ENCODE measurements at places on chromosomes 4 and X.
A peak's percentile ranks its signal among the peaks of the same experiment; 100 is the strongest.

DNA sequence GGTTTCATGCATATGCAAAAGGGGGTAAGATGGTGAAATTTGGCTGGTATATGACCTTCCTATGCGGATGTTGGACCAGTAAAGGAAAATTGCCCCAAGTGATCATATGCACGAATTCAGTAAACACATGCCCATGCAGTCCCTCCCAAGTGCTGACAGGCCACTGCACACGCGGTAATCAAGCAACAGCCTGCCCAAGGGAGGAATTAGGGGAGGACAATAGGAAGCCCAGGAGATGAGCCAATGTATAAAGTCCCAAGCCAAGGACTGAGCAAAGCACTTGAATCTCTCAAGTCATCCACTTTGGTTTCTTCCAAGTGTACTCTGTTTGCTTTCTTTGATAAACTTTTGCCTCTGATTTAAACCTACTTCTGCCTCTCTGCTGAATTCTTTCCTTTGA is 21.1 kb downstream of the MAGEB16 start:
- H3K27me3 ChIP-seq, result no peaks in the 10 kb centered on the region
- no peak overlapping the region for H3K4me3 ChIP-seq
- DNase-seq, result no peak
- no peak overlapping the region for H3K27ac ChIP-seq

- H3K4me1 ChIP-seq, result peaks cover 2% of the 10 kb centered on the region
- no peak overlapping the region for H3K27ac ChIP-seq
- peaks cover 1% of the 10 kb centered on the region for H3K36me3 ChIP-seq
- no peaks in the 10 kb centered on the region for H3K27me3 ChIP-seq
- no peak overlapping the region for H3K4me3 ChIP-seq
Observed at GRCh38 chr4:38213083-38213805, 253.0 kb downstream of the PTTG2 start.

GRCh38 chr4:76084542-76084941 is 10.0 kb downstream of the ART3 start:
- DNase-seq, result no peak
- no peaks in the 10 kb centered on the region for H3K36me3 ChIP-seq
- H3K4me1 ChIP-seq, result no peaks in the 10 kb centered on the region
- no peak overlapping the region for H3K27ac ChIP-seq

DNA sequence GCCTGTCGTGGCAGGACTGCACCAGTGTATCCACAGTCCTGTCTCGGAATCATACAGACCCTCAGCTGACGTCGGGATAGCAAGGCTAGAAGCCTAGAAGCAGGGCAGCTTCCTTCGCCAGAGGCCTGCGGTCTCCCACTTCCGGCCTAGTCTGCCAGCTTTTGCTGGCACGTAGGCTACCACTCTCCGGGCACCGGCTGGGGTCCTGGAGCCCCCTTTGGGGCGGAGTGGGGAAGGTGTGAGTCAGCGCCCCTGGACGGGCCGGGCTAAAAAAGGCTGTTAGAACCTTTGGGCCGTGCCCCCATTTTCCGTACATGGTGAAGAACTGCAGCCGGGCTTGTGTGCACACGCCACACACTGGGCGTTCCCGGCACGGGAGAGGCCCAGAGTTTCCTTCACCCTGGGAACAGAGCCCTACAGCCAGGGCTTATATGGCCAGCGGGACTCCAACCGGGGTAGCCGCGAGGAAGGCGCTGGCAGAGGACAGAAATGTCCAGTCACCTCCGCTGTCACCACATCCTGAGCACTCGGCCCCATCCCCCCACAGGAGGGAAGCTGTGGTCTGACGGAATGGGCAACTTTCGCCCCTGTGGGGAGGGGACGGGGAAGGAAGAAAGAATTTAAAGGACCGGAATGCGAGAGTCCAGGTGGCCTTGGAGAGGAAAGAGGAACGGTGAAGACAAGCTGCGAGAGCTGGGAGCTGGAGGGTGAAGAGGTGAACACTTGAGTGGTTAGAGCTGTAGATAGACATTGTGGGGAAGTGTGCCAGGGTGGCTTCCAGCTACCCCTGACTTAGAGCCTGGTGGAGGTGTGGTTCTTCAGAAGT is 4.6 kb downstream of the MAGIX start:
- H3K36me3 ChIP-seq, result no peaks in the 10 kb centered on the region
- peak overlapping the region; percentile 99 for H3K27ac ChIP-seq
- H3K27me3 ChIP-seq, result no peaks in the 10 kb centered on the region
- peak overlapping the region; percentile 80 for H3K4me3 ChIP-seq
- H3K4me1 ChIP-seq, result peaks cover 41% of the 10 kb centered on the region
- DNase-seq, result peak; percentile 66

DNA sequence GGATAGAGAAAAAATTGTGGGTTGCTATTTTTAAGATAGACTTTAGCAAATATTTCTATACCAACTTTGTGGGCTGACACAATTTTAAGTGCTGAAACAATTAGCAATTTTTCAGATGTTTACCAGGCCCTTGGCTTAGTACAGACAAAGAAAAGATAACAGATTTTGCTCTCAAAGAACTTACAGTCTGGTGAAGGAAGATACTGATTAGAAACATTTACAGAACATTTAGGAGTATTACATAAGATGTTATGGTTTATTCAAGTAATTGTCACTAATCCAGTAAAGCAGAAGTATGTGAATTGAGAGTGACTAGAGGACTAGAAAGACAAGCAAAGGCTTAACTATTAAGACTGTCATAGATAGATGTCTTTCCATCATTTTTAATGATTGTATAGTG is 35.3 kb upstream of the NDUFC1 start:
- no peak for DNase-seq
- H3K27ac ChIP-seq, result no peak overlapping the region
- peaks cover 35% of the 10 kb centered on the region for H3K36me3 ChIP-seq
- no peaks in the 10 kb centered on the region for H3K27me3 ChIP-seq
- peaks cover 11% of the 10 kb centered on the region for H3K4me1 ChIP-seq

DNA sequence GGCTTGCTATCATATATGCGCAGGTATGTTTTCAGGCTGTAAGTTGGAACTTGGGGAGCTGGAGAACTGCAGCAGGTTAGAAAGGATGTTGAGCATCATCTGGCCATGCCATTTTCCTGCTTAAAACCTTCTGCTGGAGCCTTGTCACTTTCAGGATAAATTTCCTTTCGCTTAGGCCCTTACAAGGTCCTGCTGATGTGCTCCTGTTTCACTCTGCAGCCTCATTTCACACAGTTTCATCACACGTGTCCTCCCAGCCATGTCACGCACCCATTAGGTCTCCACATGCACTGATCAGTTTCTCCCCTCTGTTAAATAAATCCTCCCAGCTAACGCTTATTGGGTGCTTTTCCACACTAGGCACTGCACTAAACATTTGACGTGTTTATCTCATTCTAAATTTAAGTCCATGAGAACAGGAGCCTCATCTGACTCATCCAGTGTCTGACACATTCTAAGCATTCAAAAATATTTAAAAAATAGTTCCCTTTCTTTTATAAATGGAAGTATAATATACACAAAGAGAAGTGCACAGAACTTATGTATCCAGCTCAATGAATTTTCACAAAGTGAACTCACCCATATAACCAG is 14.5 kb downstream of the SOD3 start:
- H3K4me1 ChIP-seq, result no peaks in the 10 kb centered on the region
- H3K4me3 ChIP-seq, result no peak overlapping the region
- H3K27ac ChIP-seq, result no peak overlapping the region
- H3K27me3 ChIP-seq, result peaks cover 2% of the 10 kb centered on the region
- no peaks in the 10 kb centered on the region for H3K36me3 ChIP-seq

GRCh38 chr4:5798462-5798861 is 87.5 kb downstream of the EVC start:
- H3K27me3 ChIP-seq, result no peaks in the 10 kb centered on the region
- no peaks in the 10 kb centered on the region for H3K36me3 ChIP-seq
- no peaks in the 10 kb centered on the region for H3K4me1 ChIP-seq
- DNase-seq, result no peak
- H3K27ac ChIP-seq, result no peak overlapping the region
- no peak overlapping the region for H3K4me3 ChIP-seq

GRCh38 chr4:24935856-24936255 is 23.0 kb upstream of the CCDC149 start:
- H3K4me3 ChIP-seq, result no peak overlapping the region
- no peaks in the 10 kb centered on the region for H3K36me3 ChIP-seq
- H3K4me1 ChIP-seq, result no peaks in the 10 kb centered on the region

GRCh38 chr4:14348506-14348905 is 653.8 kb upstream of the CPEB2 start:
- H3K4me1 ChIP-seq, result no peaks in the 10 kb centered on the region
- no peak for DNase-seq
- no peaks in the 10 kb centered on the region for H3K27me3 ChIP-seq
- no peak overlapping the region for H3K27ac ChIP-seq
- no peaks in the 10 kb centered on the region for H3K36me3 ChIP-seq

GRCh38 chr4:110087070-110087708 is 111.2 kb downstream of the ELOVL6 start:
- no peak for DNase-seq
- H3K27ac ChIP-seq, result no peak overlapping the region
- H3K4me1 ChIP-seq, result peaks cover 48% of the 10 kb centered on the region
- no peak overlapping the region for H3K4me3 ChIP-seq

DNA sequence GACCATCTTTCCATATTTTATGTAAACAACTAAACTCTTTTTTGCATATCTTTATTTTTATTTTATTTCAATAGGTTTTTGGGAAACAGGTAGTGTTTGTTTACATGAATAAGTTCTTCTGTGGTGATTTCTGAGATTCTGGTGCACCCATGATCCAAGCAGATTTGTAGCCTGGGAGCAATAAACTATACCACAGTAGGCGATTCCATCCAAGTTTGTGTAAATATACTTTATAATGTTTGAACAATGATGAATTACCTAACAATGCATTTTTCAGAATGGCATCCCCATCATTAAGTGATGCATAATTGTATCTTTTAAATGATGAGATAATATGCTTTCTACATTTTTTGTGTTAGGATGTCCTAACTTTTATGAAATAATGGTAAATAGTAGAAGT is 39.2 kb upstream of the CYSLTR1 start:
- H3K4me3 ChIP-seq, result no peak overlapping the region
- H3K27me3 ChIP-seq, result no peaks in the 10 kb centered on the region
- no peak overlapping the region for H3K27ac ChIP-seq
- peaks cover 6% of the 10 kb centered on the region for H3K4me1 ChIP-seq
- no peak for DNase-seq
- no peaks in the 10 kb centered on the region for H3K36me3 ChIP-seq

- H3K4me3 ChIP-seq, result no peak overlapping the region
- no peaks in the 10 kb centered on the region for H3K36me3 ChIP-seq
- DNase-seq, result peak; percentile 12
- peaks cover 12% of the 10 kb centered on the region for H3K27me3 ChIP-seq
- peaks cover 4% of the 10 kb centered on the region for H3K4me1 ChIP-seq
- no peak overlapping the region for H3K27ac ChIP-seq
Observed at GRCh38 chr4:149999485-150000074, 78.7 kb upstream of the DCLK2 start.

- H3K27me3 ChIP-seq, result no peaks in the 10 kb centered on the region
- H3K27ac ChIP-seq, result no peak overlapping the region
- no peak overlapping the region for H3K4me3 ChIP-seq
- peak; percentile 70 for DNase-seq
Observed at GRCh38 chr4:88033309-88033708, 25.9 kb downstream of the PKD2 start.

DNA sequence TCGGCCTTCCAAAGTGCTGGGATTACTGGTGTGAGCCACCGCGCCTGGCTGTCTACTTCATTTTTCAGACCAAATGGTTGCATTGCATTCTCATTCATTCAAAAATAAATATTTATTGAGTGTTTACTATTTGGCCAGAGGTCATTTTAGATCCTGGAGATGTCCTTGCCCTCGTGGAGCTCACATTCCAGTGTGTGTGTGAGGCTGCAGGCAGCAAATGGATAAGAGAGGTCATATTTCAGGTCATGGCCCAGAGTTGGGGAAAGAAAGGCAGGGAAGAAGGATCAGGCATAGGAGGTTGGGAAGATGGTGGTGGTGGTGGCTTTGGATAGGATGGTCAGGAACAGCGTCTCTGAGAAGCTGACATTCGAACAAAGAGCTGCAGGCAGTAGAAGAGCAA is 119.1 kb downstream of the CEP135 start:
- no peaks in the 10 kb centered on the region for H3K36me3 ChIP-seq
- H3K27ac ChIP-seq, result no peak overlapping the region
- no peak for DNase-seq
- H3K4me3 ChIP-seq, result no peak overlapping the region
- peaks cover 17% of the 10 kb centered on the region for H3K27me3 ChIP-seq
- no peaks in the 10 kb centered on the region for H3K4me1 ChIP-seq

- no peaks in the 10 kb centered on the region for H3K27me3 ChIP-seq
- no peaks in the 10 kb centered on the region for H3K36me3 ChIP-seq
- no peak for DNase-seq
- H3K27ac ChIP-seq, result no peak overlapping the region
Observed at GRCh38 chr4:79446145-79446544, 38.1 kb upstream of the GK2 start.

DNA sequence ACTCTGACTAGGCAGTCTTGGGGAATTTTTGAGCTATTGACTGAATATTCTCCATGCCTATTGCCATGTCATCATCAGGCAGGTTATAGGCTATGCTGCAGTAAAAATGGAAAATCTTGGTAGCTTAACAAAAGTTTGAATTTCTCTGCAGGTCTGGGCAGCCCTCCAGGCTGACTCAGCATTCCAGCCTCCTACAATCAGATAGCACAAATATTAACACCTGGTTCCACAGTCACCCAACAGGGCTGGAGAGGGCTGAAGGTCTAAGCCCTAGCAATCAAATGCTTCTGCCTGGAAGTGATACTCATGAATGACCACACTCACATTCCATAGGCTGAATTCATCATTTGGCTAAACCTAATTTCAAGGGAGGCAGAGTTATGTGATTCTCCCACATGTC is 9.6 kb upstream of the PPP3CA start:
- H3K4me1 ChIP-seq, result no peaks in the 10 kb centered on the region
- no peak overlapping the region for H3K4me3 ChIP-seq
- no peak for DNase-seq

- no peaks in the 10 kb centered on the region for H3K36me3 ChIP-seq
- H3K27ac ChIP-seq, result no peak within 1 kb of the TSS
- DNase-seq, result no peak
- H3K4me1 ChIP-seq, result peaks cover 13% of the 10 kb centered on the region
- H3K4me3 ChIP-seq, result peak within 1 kb of the TSS; percentile 51
Observed at GRCh38 chr4:73620115-73620792, at the start of gene RASSF6. TSS of gene RASSF6 (minus strand) at chr4:73620436. CDS start at chr4:73611795, 8,641 bp downstream.

GRCh38 chr4:81606801-81607501 is 135.2 kb upstream of the RASGEF1B start:
- H3K27me3 ChIP-seq, result no peaks in the 10 kb centered on the region
- no peaks in the 10 kb centered on the region for H3K36me3 ChIP-seq
- no peak overlapping the region for H3K4me3 ChIP-seq
- H3K4me1 ChIP-seq, result peaks cover 4% of the 10 kb centered on the region
- H3K27ac ChIP-seq, result no peak overlapping the region

All from activated CD4-positive, alpha-beta T cell treated with anti-CD3 and anti-CD28 coated beads, Interleukin-2, amount 10 ng/mL, durations not matched to agents 7 days and 5 days (primary cell).